ENCODE measurements at places on chromosomes 1 and 21.

GRCh38 chr1:18486195-18486594, 5.5 kb downstream of the KLHDC7A start:
- DNase-seq, result no peak

DNA sequence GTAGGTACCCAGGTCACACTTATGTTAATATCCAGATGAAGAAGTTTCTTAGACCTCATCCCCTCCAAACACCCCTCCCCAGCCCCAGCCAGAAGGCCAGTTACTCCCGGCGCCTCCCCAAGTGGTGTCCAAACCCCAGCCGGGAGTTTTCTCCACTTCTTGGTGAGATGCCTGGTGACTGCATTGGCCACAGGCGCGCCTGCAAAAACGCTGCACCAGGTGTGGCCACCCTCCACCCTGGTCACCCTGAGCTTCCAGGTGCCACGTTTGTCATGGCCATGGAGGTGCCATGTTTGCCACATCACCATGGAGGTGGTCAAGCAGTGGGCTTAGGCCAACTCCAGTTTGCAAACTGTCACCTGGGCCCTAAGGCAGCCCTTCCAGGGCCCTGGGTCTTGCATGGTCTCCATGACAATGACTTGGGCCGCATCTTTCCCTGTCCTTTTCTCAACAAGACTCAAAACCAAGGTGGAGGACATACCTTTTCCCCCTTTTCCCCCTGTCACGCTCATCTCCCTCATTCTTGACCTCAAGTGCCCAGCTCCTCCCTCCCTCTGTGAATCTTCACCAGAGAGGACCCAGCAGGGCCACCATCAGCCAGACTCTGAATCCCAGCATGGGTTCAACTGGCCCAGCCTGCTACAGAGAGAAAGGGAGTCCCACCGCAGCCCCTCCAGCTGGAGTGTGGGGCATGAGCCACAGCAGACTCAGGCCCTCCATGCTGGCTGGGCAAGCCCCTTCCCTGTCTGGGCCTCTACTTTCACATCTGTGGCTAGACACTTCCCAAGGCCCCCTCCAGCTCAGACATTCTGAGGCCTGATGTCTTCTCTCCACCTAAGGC, 125.9 kb upstream of the ZBTB40 start:
- DNase-seq, result no peak

DNA sequence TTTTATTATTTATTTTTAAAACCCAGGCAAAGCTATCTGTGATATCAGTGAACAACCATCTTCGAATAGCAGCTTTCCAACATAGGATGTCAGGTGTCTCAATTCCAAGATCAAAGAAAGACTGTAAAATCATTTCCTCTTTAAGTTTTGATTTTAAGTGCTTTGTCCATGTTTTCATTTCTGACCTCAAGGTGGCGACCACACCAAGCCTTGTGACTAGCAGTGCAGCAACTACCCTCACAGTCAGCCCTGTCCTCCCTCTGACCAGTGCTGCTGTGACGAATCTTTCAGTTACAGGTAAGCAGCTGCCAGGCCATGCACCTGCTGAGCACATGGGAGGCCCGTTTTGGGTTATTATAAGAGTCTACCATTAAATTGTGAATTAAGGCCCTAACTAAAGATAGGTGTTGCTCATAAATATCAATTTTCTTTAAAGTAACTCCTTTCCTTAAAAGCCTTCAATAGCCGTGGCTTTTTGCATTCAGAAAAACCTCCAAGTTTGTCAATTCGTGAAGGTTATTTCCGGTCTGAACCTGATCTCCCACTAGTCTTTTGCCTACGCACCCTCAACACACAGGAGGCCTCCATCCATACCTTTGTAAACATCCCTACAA, 117.0 kb downstream of the CD247 start:
- peak; percentile 58 for DNase-seq

- DNase-seq, result no peak
Observed at GRCh38 chr1:30974536-30974935, 66.0 kb upstream of the SDC3 start.

GRCh38 chr1:18413541-18414305, 67.0 kb upstream of the KLHDC7A start:
- DNase-seq, result no peak

Measured in activated T-cell treated with anti-CD3 and anti-CD28 coated beads, Interleukin-2, amount 50 U/mL, for 48 hours (primary cell).